ENCODE measurements at places on chromosomes 4 and X.
A peak's percentile ranks its signal among the peaks of the same experiment; 100 is the strongest.

GRCh38 chr4:141002323-141002805, 130.9 kb downstream of the RNF150 start:
- DNase-seq, result no peak

DNA sequence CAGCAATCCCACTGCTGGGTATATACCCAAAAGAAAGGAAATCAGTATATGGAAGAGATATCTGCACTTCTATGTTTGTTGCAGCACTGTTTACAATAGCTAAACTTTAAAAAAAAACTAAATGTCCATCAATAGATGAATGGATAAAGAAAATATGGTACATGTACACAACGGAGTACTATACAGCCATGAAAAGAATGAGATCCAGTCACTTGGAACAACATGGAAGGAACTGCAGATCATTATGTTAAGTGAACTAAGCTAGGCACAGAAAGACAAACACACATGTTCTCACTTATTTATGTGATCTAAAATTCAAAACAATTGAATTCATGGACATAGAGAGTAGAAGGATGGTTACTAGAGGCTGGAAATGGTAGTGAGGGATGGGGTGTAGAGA, 400.7 kb downstream of the ZNF674 start:
- no peak for DNase-seq

DNA sequence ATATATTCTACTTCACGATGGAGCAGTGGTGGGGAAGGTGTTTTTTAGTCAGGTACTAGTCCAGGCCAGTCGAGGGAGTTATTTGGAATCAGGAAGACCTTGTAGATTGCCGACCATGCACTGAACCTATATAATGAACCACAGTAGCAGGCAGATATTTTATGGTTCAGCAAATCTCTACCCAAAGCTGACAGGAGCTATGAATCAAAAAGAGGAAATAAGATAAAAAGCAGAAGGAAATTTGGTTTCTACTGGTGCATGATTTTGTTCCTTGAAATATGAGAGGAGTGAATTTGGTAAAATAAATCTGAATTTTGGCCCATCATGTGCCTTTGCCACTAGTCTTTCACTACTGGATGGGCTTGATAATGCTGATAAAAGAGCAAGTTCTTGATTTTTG, 924.3 kb upstream of the DIAPH2 start:
- DNase-seq, result no peak

DNA sequence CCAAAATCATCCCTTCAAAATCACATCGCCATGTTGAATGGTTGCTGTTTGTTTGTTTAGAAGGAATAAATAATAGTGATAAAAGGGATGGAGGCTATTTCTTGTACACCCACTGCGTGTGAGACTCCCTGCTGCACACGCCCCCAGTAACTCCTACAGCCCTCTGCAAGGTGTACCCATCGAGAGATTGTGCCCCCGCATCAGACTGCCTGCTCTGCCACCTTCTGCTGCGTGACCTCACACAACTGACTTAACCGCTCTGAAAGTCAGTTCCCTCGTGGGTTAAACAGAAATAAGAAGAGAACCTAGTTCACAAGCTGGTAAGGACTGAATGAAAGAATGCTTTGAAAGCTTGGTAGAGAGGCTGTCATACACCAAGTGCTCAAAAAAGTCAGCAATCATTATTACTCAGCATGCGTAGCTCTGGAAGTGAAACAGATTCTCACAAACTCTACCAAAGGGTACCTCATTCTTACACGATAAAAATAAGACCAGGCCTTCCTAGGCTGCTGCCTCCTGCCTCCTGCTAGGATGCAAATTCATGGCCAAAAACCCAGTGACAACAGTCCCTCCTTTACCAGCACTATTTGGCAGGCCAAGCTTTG, 147.1 kb downstream of the CPEB2 start:
- DNase-seq, result no peak

- DNase-seq, result no peak
These were observed 166.7 kb upstream of the MAB21L2 start for GRCh38 chr4:150415213-150415612.

DNA sequence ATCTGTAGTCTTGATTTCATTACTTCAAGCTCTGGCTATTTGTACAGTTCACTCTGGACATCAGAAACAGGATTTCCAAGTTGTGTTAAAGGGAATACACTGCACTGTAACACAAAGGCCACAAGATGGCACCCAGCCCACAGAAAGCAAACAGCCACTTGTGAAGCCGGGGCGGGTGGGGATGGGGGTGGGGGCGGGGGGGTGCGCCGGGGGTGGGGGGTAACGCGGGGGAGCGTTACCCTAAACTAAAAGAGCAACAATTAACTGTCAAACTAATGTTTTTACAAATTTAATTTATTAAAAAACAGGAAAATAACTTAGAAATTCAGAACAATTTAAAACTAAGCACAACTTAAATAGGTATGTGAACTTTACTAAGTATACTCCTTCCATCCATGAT, 27.3 kb downstream of the PRDX4 start:
- peak; percentile 36 for DNase-seq

DNA sequence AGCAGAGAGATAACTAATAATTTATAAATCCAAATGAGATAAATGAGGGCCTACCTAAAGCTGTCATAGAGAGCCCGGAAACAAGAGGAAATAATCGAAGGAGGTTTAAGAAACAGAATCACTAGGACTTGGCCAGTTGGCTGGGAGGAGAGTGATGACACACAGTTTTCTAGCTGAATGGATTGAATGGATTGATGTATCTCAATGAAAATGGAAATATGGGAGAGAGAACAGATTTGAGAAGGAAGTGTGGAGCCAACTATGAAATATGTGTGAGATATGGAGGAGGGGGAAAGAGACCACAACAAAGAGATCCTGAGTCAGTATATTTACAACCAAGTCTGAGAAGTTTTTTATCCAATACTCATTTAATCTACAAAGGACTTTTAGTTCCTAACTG, 35.7 kb upstream of the CXXC4 start:
- DNase-seq, result no peak

- no peak for DNase-seq
These were observed 1952.2 kb downstream of the PCDH7 start for GRCh38 chr4:32672359-32672758.

DNA sequence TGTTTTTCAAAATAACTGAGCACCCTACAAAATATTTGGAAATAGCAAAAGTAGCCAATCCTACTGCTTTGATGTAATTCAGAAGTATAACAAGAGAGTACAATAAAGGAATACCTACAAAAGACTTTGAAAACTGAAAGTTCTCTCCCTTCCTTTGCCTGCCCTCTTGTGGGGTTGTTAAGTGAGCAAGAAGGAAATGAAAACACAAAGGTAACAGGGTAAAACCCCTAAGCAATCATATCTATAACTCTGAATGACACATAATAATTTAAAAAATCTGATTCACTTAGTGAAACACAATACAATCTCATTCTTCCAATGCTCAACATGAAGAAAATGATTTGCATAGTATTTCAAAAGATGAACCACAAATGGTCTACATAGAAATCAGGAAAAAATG, 98.2 kb downstream of the FRYL start:
- peak; percentile 49 for DNase-seq

- DNase-seq, result no peak
These were observed 223.9 kb downstream of the CAMK2D start for GRCh38 chr4:113537628-113538027.

- DNase-seq, result no peak
These were observed 121.4 kb downstream of the NHS start for GRCh38 chrX:17496407-17496806.

DNA sequence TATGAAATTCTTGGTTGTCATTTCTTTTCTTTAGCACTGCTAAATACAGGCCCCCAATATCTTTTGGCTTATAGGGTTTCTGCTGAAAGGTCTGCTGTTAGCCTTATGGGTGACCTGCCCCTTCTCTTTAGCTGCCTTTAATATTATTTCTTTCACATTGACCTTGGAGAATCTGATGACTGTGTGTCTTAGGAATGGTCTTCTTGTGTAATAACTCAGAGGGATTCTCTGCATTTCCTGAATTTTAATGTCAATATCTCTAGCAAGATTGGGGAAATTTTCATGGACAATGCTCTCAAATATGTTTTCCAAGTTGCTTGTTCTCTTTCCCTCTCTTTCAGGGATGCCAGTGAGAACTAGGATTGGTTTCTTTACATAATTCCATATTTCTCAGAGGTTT, 292.4 kb downstream of the SLC7A11 start:
- DNase-seq, result no peak

DNA sequence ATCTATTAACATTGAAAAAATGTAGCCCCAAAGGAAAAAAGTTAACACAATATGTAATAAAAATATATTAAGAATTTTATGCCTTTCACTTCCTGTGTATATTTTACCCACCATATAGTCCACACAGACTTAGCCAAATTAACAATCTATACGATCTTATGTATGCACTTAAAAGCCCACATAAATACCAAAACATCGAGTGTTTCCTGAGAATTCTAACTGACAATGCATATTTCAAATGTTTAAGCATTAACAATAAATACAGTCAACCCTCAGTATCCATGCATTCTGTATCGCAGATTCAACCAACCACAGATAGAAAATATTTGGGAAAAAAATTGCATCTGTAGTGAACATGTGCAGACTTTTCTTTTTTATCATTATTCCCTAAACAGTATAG, 226.8 kb downstream of the COL25A1 start:
- no peak for DNase-seq

DNA sequence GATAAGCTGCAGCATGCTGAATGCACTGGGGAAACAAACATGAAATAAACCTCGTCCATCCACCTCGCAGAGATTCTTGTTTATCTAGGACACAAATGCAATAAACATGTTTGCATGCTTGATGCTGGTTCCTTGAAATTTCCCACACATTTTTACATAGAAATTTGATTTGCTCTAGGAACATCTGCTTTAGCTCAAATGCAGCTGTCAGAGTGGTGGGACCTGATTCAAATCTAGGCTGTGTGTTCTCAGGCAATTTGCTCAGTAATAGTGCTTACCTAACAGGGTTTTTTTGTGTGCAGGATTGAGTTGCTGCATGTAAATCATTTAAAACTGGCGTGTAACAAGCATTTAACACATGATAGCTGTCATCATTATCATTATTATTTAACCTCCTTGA, 293.1 kb downstream of the QDPR start:
- DNase-seq, result no peak

DNA sequence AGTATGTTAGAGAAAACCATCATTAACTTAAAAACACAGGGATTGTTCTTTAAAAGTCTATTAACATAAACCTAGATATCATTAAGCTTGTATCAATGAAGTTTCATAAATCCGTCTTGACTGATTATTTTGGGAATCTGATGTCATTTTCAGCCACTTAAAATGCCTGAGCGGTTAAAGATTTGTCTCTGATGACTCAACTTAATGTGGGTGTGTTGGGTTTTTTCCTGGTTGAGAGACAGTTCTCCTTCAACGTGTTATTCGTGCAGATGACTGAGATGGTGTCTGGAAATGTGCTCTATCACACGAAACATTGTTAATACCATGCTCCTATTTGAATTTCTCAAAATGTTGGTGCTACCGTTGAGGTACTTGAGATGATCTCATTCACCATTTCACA, 227.3 kb upstream of the TENM3 start:
- no peak for DNase-seq

GRCh38 chrX:69256291-69256565, 91.0 kb upstream of the PJA1 start:
- no peak for DNase-seq

Measured in kidney capillary endothelial cell (primary cell).